Naive thymus-derived CD4-positive, alpha-beta T cell (primary cell): ENCODE measurements at places on chromosomes 2 and 18. TPM values are rescaled to one million over a fixed set of nuclear protein-coding genes. Genes with fewer than 3 reads are reported as not detected.

- H3K36me3 ChIP-seq, result no peaks in the 10 kb centered on the region
- H3K4me1 ChIP-seq, result no peaks in the 10 kb centered on the region
Observed at GRCh38 chr18:53385889-53386288, 838.6 kb downstream of the MBD2 start.

DNA sequence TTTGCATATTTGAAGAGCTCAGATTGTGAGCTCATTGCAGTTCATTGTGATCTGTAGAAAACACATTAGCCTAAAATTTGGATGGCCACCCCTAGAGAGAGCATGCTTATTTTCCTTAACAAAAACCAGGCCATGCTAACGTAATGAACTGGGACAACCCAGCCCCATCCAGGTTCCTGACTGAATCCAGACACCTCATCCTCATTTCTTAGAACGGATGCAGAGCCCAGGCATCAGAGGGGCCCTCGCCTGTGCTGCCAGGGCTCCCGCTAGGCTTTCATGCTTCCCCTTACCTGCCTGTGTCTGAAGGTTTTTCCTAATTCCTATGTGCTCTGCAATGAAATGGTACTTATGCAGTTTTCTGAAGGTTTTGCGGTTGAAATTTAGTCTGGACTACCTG, 171.1 kb downstream of the CCDC102B start:
- no peaks in the 10 kb centered on the region for H3K27me3 ChIP-seq
- H3K27ac ChIP-seq, result no peak overlapping the region
- H3K4me3 ChIP-seq, result no peak overlapping the region
- H3K36me3 ChIP-seq, result no peaks in the 10 kb centered on the region
- no peak for DNase-seq

PHOSPHO2 gene
- 4.2 and 4.5 TPM in 2 replicates for total RNA-seq

GRCh38 chr2:176424746-176425145, 155.5 kb downstream of the MTX2 start:
- H3K27ac ChIP-seq, result no peak overlapping the region
- H3K4me1 ChIP-seq, result no peaks in the 10 kb centered on the region
- peaks cover 3% of the 10 kb centered on the region for H3K27me3 ChIP-seq
- H3K4me3 ChIP-seq, result no peak overlapping the region
- DNase-seq, result no peak
- no peaks in the 10 kb centered on the region for H3K36me3 ChIP-seq

ZNF385B gene
- not detected for total RNA-seq

- no peaks in the 10 kb centered on the region for H3K36me3 ChIP-seq
- no peak overlapping the region for H3K4me3 ChIP-seq
- H3K4me1 ChIP-seq, result no peaks in the 10 kb centered on the region
- no peak overlapping the region for H3K27ac ChIP-seq
- H3K27me3 ChIP-seq, result no peaks in the 10 kb centered on the region
- no peak for DNase-seq
Observed at GRCh38 chr2:215910180-215910579, 103.2 kb downstream of the MREG start.
